Activated T-helper 1 cell treated with anti-CD3 and anti-CD28 coated beads, Interleukin-2, amount 50 U/mL, for 16 hours (primary cell): ENCODE measurements at places on chromosomes 6 and 20.

- DNase-seq: peak; percentile 26
Observed at GRCh38 chr6:1554476-1555310, 55.0 kb upstream of the FOXC1 start.

GRCh38 chr6:119440953-119441352, 91.4 kb upstream of the MAN1A1 start:
- DNase-seq: no peak

- DNase-seq: no peak
Observed at GRCh38 chr6:16473908-16474771, 235.8 kb downstream of the GMPR start.

DNA sequence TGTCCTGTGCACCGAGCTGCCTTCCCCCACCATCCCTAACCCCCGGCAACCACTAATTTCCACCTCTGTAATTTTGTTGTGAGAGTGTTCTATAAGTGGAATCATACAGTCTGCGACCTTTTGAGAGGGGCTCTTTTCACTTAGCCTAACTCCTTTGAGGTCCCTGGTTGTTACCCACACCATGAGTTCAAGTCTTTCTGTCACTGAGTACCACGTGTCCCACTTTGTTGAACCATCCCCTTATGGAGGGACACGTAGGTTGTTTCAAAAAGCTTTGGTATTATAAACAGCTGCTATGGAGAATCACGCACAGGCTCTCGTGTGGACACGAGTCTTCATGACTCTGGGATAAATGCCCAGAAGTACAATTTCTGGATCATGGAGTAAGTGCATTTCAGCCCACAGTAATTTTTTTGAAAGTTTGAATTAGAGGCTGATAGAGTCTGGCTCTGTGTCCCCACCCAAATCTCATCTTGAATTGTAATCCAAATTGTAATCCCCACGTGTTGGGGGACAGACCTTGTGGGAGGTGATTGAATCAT, 9.5 kb downstream of the FAM209B start:
- no peak for DNase-seq

- DNase-seq: no peak
Observed at GRCh38 chr6:97064578-97064977, 140.1 kb downstream of the KLHL32 start.
